Tongue (tissue), 3 donors: ENCODE measurements at places on chromosomes 6 and 20. TPM values are rescaled to one million over a fixed set of nuclear protein-coding genes. Genes with fewer than 3 reads are reported as not detected.
A peak's percentile ranks its signal among the peaks of the same experiment; 100 is the strongest.

DNA sequence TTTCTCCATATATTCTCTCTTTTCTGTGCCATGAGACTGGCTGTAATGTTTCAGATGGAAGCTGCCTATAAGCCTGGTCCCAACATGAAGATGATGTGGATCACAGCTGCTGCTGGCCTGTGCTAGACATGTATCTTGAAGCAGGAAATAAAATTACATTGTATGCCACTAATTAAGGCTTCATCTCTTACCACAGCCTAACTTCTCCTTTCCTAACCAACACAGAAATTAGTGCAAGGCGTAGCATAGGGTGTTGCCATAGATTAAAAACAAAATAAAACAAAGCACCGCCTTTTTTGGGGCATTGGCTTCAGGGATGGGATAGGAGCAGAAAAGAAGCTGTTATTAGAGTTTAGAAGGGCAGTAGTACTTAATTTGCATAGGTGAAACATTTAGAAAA, 4.7 kb upstream of the SLC17A4 start:
- no peak for DNase-seq

DNA sequence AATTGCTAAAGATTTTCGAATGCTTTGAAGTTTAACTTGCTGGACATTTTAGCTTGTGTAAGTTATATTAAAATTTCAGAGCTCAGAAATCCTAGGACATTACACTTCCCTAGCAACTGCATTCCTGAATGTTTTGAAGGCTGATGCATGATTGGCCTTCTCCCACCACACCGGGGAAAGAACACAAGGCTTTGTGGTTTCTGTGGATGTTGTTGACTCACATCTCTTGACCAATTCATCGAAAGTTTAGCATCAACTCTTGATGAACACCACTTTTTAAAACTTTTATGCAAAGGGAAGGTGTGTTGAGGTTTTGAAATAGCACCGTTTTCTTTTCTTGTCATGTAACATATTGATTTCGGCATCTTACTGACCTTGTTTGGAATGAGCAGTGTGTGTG, 81.1 kb downstream of the RIMS1 start:
- no peak for DNase-seq

DNA sequence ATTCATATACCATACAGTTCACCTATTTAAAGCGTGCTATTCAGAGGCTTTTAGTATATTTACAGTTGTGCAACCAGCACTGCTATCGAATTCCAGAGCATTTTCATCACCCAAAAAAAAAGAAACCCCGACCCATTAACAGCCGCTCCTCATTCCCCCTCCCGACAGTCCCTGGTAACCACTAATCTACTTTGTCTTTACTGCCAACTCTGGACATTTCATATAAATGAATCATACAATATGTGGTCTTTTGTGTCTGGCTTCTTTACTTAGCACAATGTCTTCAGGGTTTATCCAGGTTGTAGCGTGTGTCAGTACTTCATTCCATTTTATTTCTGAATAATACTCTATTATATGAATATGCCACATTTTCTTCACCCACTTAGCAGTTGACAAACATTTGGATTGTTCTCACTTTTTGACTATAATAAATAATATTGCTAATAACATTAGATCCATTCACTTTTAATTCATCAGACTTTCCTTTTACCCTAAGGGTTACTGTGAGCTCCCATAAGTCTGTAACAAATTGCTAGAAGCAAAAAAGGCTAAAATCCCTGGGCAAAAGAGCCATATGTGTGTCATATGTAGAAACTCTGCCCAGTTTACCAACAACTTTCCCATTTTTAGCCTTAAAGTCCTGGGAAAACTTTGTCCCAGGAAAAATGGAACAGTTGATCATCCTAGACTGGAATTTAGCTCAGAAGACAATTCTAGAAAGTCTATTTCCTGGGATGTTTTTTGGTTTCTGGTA, 23.2 kb upstream of the ROS1 start:
- peak; percentile 16 for DNase-seq

GRCh38 chr20:13139459-13140150, 81.5 kb upstream of the ISM1 start:
- DNase-seq, result no peak

GRCh38 chr6:147677647-147678046, 169.2 kb downstream of the SAMD5 start:
- no peak for DNase-seq

DNA sequence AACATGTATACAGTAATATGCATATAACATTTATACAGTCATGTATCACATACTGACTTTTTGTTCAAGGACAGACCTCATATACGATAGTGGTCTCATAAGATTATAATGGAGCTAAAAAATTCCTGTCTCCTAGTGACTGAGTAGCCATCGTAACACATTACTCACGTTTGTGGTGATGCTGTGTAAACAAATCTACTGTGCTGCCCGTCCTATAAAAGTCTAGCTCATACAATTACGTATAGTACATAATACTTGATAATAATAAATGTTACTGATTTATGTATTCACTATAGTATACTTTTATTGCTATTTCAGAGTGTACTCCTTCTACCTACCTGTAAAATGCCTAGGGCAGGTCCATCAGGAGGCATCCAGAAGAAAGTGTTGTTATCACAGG, 17.4 kb downstream of the SERAC1 start:
- no peak for DNase-seq

DNA sequence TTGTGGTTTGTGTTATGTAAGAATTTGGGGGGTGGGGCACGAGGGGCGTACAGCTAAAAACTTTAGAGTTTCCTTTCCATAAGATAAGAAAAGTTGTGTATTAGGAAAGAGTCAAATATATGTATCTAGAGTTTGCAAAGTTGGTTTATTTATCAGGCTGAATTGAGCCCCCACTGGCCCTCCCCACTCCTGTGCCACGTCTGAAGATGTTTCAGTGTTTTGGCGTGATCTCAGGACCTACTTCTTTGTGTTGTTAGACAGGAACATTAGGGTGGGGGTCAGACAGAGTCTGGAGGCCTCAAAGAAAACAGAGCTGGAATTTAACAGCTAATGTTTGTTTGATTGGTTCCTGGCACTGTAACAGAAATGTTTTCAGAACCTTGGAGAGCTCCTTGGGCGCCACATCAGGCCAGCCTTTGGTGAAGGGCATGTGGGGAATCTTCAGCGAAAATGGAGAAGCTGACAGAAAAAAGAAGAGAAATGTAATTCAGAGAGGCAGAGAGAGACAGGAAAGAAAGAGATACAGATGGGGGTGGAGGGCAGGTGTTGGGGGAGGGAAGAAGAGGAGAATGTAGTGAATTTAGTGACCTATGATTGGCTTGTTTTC, 674 bp downstream of the NRSN1 start:
- peak; percentile 95 for DNase-seq

- DNase-seq, result no peak
Measured at GRCh38 chr20:19952392-19952791, 64.8 kb upstream of the NAA20 start.

DNA sequence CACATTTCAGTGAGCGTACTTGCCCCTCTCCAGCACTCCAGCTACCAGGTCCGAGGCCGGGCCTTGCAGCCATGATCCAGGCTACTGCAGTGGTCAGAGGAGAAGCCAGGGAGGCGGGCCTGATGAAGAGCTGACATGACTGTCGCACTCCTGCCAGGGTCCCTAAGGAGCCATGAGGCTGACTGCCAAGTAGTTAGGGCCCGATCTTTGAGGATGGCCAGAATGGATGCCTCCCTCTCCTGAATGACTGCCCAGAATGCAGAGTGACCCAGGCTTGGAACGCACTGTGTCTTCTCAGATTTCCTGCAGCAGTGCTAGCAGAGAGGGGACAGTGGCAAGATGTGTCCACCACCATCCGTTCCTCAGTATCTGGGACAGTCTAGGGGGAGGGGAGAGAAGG, 24.7 kb upstream of the LRFN2 start:
- peak; percentile 43 for DNase-seq

GRCh38 chr6:113842165-113842564, 15.0 kb upstream of the MARCKS start:
- DNase-seq, result no peak

DNA sequence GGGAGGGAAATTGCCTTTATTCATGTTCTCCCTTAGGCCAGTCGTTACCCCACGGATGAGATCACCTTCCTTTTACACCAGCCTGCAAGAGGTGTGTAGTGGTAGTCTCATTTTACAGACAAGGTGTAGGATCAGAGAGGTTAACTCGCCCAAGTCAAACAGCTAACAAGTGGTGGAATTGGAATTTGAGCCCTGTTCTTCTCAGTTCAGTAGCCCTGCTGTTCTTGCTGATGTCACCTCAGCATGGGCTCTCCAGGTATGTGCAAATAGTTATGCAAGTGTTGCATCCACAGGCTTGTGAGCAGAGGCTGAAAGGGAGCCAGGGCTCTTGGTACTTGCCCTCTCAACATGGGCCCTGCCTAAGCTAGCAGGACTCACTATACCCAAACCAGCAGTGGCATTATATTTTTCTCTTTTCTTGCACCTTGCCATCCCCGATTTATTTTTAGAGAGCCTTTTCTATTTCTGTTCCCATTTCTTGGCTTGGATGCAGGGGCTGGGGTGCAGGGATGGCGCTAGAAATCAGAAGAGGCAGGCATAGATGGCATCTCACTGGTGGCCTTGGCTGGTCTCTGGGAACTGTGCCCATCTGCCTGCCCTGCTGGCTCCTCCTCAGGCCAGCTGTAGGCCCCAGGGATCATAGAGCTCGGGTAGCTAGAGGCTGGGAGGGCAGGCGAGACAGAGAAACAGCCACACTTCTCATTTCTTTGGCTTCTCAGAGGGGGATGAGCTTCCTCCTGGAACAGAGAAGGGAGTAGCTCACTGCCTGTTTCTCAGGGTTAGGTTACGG, 18.2 kb downstream of the PPARD start:
- peak; percentile 81 for DNase-seq

The CTAGE9 gene
- total RNA-seq, result not detected

The RHAG gene
- total RNA-seq, result 3.0 TPM

The TPMT gene
- total RNA-seq, result 4.2 TPM

The PHACTR3 gene
- 8.5 TPM for total RNA-seq

The MMP24 gene
- total RNA-seq, result 0.10 TPM

The MOG gene
- not detected for total RNA-seq
